ENCODE measurements at places on chromosomes 2 and 18.

DNA sequence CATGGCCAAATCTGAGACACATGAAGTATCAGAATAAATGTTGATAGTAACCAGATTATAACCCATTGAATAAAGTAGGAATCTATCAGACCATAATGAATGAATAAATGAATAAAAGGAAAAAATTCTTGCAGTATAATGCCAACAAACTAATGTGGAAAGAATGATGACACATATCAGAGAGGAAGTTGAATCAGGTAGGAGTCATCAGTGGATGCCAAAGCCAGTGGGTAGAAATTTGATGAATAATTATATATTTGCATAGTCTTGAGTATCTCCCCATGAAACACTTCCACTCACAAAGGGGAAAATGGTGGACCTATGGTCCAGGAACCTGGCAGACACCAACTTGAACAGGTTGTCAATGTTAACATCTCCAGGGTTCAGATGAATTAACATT lies 68.6 kb downstream of the GALNT3 start:
- DNase-seq, result no peak

GRCh38 chr18:28175150-28175929 lies 1.6 kb downstream of the CDH2 start:
- no peak for DNase-seq

DNA sequence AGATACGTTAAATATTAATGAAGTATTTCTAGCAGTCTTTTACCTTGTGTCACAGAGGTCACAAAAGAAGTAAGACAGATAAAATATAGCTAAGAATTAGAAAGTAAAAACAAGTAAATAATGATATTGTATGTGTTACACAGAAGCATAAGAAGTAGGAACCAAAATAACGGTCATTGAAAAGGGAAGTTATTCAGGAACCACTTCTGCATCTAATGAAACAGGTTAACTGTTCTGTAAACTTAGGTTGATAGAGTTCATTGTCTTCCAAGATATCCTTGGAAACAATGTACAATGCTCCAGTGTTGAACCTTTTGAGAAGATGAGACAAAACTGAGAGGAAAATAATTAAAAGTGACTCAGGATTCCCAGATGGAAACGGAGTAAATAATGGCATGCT lies 57.1 kb upstream of the CD302 start:
- DNase-seq, result no peak

GRCh38 chr2:143398781-143399180 lies 269.6 kb downstream of the ARHGAP15 start:
- DNase-seq, result no peak

GRCh38 chr2:238290091-238290509 lies 1.7 kb upstream of the PER2 start:
- peak; percentile 36 for DNase-seq

DNA sequence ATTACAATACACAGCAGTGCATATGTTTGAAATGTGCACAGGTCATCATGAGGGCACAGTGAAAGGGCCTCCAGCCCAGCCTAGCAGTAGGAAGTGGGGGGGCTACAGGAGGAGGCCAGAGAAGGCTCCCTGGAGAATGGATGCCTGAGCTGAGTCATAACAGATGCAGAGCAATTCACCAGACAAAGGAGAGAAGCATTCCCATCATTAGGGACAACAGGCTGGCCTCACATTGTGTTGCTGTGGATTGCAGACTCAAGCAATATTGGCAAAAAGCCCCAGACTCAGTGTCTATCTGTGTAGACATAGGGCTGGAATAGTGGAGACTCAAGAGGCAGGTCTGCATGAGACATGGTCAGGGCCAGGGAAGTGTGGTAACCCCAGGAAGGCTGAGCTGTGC lies 329.9 kb downstream of the DLGAP1 start:
- DNase-seq, result no peak

- no peak for DNase-seq
Measured at GRCh38 chr2:121705390-121705789, 31.3 kb downstream of the NIFK start.

All from stimulated activated CD8-positive, alpha-beta memory T cell treated with anti-CD3 and anti-CD28 coated beads, Interleukin-4, amount 100 ng/mL, for 4 hours (primary cell).